Naive B cell (primary cell): ENCODE measurements at places on chromosomes 3 and 15.

- no peak for DNase-seq
Measured at GRCh38 chr15:89244574-89244903, 760 bp downstream of the FANCI start.

DNA sequence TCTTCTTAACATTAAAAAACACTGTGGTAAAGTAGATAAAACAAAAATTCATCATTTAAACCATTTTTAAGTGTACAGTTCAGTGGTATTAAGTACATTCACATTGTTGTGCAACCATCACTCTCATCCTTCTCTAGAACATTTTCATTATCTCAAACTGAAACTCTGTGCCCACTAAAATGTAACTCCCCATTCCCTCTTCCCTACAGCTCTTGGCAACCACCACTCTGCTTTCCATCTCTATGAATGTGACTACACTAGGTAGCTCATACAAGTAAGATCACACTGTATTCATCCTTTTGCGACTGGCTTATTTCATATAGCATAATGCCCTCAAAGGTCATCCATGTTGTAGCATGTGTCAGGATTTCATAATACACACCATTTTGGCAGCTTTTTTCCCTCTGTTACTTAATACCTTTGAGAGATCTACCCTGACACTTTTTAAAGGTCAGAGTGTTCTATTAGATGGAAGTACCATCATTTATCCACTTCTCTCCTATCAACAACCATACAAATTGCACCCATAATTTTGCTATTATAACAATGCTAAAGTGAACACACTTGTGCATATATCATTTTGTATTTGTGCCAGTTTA, 42.9 kb upstream of the FRMD4B start:
- DNase-seq, result no peak

DNA sequence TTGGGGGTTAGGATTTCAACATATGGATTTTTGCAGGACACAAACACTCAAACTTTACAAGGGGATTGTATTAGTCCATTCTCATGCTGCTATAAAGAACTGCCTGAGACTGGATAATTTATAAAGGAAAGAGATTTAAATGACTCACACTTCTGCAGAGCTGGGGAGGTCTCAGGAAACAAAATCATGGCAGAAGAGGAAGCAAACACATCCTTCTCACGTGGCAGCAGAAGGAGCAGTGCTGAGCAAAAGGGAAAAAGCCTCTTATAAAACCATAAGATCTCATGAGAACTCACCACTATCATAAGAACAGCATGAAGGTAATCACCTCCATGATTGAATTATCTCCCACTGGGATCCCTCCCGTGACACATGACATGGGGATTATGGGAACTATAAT, 1183.1 kb downstream of the ZPLD1 start:
- no peak for DNase-seq

GRCh38 chr15:62119227-62119864, 45.7 kb downstream of the C2CD4B start:
- no peak for DNase-seq

DNA sequence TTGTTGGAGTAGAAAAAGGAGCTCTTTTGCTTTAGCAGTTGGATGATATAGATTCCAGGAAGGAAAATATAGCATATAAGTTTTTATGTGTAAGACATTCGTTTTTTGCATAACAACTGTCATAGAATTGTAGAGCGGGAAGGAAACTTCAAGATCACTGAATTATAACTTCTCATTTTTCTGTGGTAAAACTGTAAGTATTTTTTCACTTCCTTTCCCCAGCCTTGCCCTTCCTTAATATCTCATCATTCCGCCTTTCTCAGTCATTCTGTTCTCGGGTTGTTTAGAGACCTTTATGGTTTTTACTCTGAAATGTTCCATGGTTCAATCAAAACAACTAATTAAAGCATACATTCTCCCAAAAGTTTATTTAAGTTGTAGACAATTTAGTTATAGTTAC, 1.1 kb downstream of the EAF2 start:
- peak; percentile 35 for DNase-seq

GRCh38 chr15:67146875-67147381, 81.5 kb downstream of the SMAD3 start:
- no peak for DNase-seq

DNA sequence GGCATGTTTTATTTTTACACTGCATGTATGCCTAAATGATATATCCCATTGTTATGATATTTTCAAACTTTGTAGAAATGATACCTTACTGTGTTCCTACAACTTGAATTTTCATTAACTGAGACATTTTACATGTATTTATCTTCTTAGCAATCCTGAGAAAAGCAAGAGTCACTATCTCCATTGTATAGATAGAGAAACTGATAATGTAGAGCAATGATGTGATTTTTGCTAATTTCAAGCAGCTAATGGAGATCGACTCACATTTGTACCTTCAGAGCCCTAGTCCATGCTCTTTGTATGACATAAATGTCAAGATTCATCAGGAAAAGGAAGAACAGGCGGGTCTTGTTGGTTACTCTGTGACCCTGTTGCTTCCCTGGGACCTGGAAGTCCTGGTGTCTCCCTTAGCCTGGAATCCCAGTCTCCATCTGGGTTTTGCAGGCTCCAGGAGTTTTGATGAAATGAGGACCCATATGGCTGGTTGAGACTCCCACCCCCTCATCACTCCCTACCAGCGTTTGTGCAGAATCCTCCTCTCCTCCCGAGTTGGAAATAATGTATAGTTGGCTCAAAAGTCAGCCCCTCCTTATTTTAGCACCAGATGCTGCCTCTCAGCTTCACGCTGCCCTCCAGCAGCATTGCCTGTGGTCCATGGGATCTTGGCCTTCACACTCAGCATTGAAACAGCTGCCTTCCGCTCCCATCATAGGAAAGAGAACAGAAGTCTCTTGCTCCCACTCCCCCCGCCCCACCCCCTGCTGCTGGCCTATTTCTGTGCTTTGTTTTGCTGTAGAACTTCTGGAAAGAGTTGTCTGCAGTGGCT, 67.1 kb downstream of the APBA2 start:
- DNase-seq, result no peak

- DNase-seq, result peak; percentile 79
Measured at GRCh38 chr3:177351757-177352158, 154.5 kb upstream of the TBL1XR1 start.

DNA sequence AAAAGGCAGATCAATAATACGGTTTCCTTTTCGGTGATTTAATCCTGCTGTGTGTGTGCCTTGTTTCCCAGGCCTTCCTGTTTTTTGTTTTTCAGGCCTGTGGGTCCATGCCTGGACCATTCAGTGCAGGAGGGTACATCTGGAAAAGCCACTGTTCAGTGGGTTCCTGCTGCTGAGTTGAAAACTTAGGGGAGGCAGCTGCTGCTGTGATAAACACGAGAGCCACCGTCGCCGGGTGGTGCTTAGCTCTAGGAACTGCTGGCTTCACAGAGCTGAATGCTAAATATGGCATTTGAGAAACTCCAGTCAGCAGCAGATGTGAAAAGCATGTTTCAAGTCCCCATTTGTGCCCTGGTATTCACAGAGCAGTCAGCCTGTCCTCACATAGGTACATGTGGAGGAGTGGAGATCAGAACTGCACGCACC, 44.0 kb downstream of the SYNM start:
- no peak for DNase-seq

DNA sequence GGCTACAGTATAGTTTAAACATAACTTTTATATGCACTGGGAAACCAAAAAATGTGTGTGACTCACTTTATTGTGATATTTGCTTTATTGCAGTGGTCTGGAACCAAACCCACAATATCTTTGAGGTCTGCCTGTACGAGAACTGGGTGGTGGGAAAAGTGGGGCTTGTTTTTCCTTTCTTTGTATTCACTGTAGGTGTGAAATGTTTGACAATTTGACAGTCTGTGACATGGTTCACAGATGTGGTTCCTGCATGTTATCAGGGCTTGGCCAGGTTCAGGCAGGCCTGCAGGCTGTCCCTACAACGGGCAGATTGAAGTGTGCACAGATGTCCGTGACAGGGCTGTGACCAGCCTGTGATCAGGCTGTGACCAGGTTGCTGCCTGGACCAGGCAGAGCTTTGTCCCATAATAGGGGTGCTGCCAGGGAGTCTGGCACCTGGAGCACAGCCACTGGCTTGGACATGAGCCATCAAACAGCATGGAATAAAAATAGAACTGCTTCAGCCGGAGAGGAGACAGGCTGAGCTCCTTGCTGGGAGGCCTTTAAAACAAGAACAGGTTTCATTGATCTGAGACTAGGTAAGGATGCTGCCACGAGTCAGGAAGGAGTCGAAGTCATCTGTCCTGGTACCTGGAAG, 61.0 kb downstream of the KLF13 start:
- no peak for DNase-seq

GRCh38 chr3:82509106-82509842, 747.8 kb upstream of the GBE1 start:
- no peak for DNase-seq

DNA sequence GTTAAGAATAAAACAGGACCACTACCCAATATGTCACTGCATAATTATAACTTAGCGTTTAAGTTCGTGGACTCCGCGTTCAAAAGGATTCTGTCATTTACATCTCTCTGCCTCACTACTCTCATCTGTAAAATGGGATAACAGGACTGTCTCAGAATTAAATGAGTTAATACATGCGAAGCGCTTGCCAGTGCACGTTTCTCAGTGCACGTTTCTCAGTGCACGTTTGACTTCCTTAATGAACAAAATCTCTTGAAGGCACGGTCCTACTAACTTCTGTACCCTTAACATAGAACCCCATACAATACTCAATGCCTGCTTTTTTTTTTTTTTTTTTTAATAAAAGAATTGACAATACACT, 499 bp downstream of the RABL3 start:
- DNase-seq, result no peak

- peak; percentile 74 for DNase-seq
Measured at GRCh38 chr15:59298225-59298853, 74.3 kb downstream of the MYO1E start.

- DNase-seq, result no peak
Measured at GRCh38 chr3:81197386-81197785, 564.1 kb downstream of the GBE1 start.

GRCh38 chr3:129503471-129504291, 24.8 kb upstream of the RHO start:
- DNase-seq, result no peak

DNA sequence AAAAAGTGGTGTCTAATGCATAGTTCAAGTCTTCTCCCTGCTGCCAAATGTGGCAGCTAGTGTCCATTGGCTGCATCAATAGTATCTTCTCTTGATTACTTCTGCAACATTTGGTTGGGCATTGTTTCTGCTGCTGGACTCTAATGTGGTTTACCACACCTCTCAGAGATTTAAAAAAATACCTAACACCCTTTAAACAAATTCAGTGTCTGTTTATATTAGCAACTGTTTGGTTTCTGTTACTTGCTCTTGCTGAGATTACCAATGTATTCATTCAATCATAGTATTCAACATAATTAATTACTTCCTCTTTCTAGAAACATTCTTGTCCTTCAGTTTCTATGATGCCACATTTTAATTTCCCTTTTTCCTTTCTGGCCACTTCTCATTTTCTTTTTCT, 20.3 kb upstream of the NECTIN3 start:
- DNase-seq, result no peak

DNA sequence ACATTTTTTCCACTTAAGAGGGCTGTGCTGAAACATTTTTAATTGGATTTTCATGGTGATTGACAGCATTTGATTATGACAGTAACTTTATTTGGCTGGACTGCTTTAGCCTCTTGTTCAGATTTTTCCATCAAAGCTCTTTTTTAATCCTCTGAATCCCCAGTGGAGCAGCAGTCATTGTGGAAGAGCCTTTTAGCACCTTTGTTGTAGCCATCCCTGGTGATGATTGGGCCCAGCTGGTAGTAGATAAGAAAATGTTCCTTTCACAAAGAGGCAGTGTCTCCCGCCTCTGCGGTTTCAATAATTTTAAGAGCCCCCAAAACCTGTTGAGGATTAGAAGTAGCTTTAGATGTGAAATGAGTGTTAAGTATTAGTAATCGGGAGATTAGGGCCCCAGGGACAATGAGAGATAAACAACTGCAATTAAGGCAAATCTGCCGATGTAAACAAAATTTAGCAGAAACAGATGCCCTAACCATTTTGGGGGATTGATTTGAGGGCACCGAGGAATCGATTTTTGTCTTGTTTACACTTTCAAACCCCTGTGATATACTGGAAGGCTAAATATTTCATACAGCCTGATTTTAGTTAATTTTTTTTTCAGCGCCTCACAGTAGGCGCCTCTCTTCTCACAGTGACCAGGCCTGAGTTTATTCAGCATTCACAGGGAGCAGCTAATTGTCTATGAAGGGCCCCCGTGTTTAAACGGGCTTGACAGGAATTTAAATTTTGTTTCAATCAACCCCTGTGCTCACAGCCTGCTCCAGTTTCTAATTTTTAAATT, 43.2 kb upstream of the SKOR1 start:
- DNase-seq, result no peak

DNA sequence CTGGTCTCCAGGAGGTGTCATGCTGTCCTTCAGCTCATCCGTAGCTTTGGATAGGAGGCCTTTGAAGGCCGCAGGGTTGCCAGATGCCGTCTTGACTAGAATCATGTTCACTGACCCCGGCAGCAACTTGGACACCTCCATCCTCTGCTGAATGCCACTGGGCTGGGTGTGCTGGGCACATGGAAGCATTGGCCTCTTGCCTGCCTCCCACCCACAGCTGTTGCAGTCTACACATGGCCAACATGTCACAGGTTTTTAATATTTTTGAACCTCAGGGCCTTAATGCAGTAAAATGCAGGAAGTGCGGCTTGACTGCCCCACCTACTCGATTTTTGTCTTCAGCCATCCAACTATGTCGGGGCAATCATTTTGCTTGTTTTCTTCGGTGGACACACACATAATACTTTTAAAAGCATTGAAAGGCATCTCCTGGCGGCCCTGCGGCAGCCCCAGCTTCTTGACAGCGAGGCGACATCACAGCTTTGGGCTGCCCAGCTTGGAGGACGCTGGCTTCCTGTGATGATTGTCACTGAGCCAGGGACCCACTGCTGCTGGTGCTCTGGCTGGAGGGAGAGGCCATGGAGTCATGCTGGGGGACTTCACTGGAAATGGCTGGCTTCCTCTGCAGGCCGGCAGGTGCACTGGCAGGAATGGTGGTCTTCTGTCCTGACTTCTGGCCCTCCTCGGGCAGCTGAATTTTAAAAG, 31.6 kb upstream of the ACAD9 start:
- no peak for DNase-seq

DNA sequence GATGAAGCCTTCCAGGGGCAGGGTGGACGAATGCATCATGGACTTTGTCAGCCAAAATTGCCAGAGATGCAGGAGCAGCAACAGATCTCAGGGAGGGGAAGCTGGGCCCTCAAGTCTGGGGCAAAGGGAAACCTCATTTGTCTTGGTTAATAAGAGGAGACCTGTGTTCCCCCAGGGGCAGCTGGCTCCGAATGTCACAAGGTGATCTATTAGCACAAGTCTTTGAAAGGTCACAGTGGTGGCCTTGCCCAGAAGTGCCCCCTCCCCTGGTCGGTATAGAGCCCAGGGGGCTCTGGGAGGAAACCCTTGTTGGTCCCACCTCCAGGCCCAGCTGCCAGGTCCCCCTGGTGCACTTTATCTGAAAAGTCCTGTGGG, 46.2 kb downstream of the ABTB1 start:
- DNase-seq, result no peak

- no peak for DNase-seq
Measured at GRCh38 chr3:192445770-192446644, 281.3 kb downstream of the FGF12 start.

GRCh38 chr15:63133786-63134185, 12.1 kb downstream of the LACTB start:
- DNase-seq, result no peak
